Placental pericyte (primary cell): ENCODE measurements at places on chromosomes 13 and 19. TPM values are rescaled to one million over a fixed set of nuclear protein-coding genes. Genes with fewer than 3 reads are reported as not detected.

The IZUMO1 gene
- not detected in 2 replicates for total RNA-seq

The LINGO3 gene
- total RNA-seq = under 0.01 TPM in 1 of 2 replicates, not detected in the other

The EEF1AKMT1 gene
- 3.9 and 8.7 TPM in 2 replicates for total RNA-seq

The FOXA3 gene
- not detected in 2 replicates for total RNA-seq

The HRC gene
- not detected in 2 replicates for total RNA-seq

The AMER2 gene
- not detected in 2 replicates for total RNA-seq

The CYP4F3 gene
- total RNA-seq = not detected in 2 replicates

The ZBTB7A gene
- 32.4 and 60.0 TPM in 2 replicates for total RNA-seq

The PALM3 gene
- 0.22 TPM in 1 of 2 replicates, not detected in the other for total RNA-seq

The NECTIN2 gene
- total RNA-seq = 127 and 152 TPM in 2 replicates

The DHRS12 gene
- 1.9 and 3.3 TPM in 2 replicates for total RNA-seq

The KIR3DL2 gene
- total RNA-seq = not detected in 2 replicates

The KRI1 gene
- 6.8 and 10.3 TPM in 2 replicates for total RNA-seq

The CYSLTR2 gene
- total RNA-seq = 0.88 TPM in 1 of 2 replicates, not detected in the other

The PPP1R13L gene
- total RNA-seq = 1.3 and 8.9 TPM in 2 replicates

The IRGC gene
- total RNA-seq = not detected in 2 replicates

The SMAD9 gene
- 0.88 and 1.3 TPM in 2 replicates for total RNA-seq

The FCER2 gene
- total RNA-seq = not detected in 2 replicates

The LRRC8E gene
- total RNA-seq = 2.6 and 5.3 TPM in 2 replicates

The ZSCAN4 gene
- 0.22 TPM in 1 of 2 replicates, not detected in the other for total RNA-seq

The CGB8 gene
- total RNA-seq = not detected in 2 replicates

The ATP4B gene
- total RNA-seq = not detected in 2 replicates

The RUBCNL gene
- total RNA-seq = under 0.01 and 0.57 TPM in 2 replicates

The JAK3 gene
- total RNA-seq = 3.9 and 4.8 TPM in 2 replicates

The ATP8B3 gene
- 1.1 and 2.3 TPM in 2 replicates for total RNA-seq

The DDA1 gene
- total RNA-seq = 28.0 and 29.3 TPM in 2 replicates

The CIRBP gene
- 199 and 402 TPM in 2 replicates for total RNA-seq

The NOTCH3 gene
- 5.3 and 63.7 TPM in 2 replicates for total RNA-seq

The BICRA gene
- total RNA-seq = 10.2 and 11.6 TPM in 2 replicates

The LRFN3 gene
- 5.3 and 7.2 TPM in 2 replicates for total RNA-seq

The GRK1 gene
- total RNA-seq = under 0.01 TPM in 1 of 2 replicates, not detected in the other

The LNX2 gene
- 8.9 and 10.7 TPM in 2 replicates for total RNA-seq

The GJB6 gene
- not detected in 2 replicates for total RNA-seq

The ERICH6B gene
- not detected in 2 replicates for total RNA-seq

The TMEM147 gene
- 64.1 and 66.6 TPM in 2 replicates for total RNA-seq

The ZNF541 gene
- total RNA-seq = not detected in 2 replicates
